ENCODE measurements at places on chromosomes 7 and 10.

DNA sequence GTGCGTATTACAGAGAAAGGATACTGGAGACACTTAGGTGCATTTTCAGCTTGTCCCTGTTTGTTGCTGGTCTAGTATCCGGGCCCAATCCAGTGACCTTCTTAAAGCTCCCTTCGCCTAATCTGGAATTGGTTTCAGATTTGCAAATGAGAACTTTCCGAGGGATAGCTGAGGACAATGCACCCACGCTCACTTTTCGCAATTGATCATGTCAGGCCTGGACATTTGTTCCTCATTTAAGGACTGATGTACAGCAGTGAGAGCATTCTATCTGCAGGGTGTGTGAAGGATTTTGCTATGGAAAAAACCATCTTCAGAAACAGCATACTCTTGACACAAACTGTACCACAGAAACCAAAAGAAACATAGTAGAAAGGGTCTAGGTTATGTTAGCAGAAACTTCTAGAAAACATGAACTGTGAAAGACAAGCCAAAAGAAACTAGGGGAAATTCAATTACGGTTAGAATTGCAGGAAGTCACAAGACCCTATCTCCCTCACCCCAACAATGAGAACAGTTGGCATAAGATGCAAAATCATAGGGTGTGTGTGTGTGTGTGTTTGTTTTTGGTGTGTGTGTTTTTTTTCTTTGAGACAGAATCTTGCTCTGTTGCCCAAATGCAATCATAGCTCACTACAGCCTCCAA, 331.1 kb downstream of the CALN1 start:
- no peak for DNase-seq

GRCh38 chr10:79128923-79129305, 60.1 kb downstream of the ZMIZ1 start:
- DNase-seq, result peak; percentile 39

DNA sequence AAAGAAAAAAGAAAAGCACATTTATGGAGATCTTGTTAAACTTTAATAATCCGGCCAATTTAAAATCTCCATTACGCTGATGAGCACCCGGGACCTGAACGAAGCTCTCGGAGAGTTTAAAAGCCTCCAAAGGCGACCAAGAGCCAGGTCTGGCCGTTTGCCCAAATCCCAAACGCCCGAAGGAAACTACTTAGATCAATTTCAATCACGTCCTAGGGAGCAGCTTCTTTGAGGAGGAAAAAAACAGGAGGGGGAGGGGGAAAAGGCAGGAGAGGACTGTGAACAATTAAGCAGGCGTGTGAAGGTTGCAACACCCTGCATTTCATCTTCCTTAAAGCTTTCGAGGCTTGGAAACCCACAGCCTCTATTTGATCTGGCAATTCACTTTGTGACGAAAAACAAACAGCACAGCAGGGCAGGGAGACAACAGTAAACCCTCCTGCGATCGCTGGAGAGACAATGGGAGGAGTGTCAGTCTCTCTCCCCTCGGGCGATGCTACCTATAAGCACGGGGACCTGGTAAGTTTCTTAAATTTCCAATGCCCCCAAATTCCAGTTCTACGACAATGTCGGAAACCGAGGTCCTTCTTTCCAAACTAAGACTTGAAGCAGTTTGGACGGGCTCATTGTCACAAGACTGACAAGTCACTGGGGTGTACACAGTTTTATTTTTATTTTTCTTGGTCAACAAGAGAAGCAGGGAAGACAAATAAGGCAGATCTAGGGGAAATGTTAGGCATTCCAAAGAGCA, 1.2 kb downstream of the KLF6 start:
- DNase-seq, result peak; percentile 96

- no peak for DNase-seq
Observed at GRCh38 chr7:23938215-23938614, 228.2 kb downstream of the STK31 start.

- no peak for DNase-seq
Observed at GRCh38 chr10:132562177-132562915, 24.8 kb downstream of the INPP5A start.

DNA sequence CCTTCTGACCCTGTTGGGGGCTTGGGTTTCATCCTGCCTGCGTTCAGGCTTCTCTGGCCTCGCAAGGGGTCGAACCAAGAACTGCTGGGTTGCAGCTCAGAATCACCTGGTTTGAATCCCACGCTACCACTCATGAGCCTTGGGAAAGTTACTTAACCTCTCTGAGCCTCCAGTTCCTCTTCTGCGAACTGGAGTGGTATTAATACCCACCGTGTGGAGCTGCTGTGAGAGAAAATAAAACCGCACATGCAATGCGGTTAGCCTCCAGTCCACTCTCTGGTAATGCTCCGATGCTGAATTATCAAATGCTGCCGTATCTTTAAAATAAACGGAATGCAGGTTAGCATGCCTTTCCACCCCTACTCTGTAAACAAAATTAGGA, 171.9 kb downstream of the ARHGAP12 start:
- DNase-seq, result no peak

DNA sequence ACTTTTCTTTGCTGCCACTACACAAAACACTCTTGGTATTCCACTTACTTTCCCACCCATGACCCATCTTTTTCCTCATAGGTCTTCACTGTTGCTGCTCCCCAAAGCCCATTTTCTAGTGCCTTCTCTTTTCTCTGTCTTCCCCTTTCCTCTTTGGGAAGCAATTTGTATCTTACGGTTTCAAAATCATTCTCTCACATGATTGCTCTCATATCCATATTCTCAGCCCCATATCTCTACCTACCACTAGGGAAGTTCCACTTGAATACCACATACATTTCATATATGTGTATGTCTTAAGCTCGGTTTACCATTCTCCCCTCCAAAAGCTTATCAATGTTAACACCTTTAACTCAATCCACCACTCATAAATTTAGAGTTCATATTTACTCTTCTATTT, 3.2 kb upstream of the UBE2D1 start:
- no peak for DNase-seq

DNA sequence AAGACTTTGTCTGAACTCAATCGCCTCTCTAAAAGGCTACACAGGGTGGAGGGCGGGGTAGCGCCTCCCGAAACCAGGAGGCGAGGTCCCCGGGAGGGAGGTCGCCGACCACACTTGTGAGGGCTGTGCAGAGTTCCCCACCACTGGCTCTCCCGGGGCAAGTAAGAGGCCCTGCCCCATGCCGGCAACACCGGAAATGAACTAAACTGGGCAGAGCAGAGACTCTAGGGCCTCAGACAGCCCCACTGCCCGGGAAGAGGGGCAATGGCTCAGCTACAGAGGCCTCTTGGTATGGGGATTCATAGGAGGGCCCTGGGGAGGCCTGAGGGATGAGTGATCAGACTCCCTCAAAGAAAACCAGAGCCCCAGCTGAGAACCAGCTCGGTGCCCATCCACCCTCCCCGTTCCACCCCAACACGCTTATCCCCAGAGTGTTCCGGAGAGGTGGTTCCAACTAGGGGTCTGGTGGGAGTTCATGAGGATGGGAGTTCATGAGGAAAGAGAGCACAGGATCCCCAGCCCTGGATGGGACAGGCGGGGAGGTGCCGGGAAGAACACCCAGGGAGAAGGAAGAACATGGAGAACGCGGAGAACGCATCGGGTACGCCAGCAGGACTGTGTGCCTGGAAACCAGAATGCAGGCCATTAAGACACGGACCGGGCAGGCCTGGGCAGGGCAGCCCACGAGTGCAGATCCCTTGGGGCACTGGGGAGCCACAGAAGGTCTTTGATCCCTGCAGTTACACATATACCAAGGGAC, 89.4 kb upstream of the MYL10 start:
- DNase-seq, result no peak

DNA sequence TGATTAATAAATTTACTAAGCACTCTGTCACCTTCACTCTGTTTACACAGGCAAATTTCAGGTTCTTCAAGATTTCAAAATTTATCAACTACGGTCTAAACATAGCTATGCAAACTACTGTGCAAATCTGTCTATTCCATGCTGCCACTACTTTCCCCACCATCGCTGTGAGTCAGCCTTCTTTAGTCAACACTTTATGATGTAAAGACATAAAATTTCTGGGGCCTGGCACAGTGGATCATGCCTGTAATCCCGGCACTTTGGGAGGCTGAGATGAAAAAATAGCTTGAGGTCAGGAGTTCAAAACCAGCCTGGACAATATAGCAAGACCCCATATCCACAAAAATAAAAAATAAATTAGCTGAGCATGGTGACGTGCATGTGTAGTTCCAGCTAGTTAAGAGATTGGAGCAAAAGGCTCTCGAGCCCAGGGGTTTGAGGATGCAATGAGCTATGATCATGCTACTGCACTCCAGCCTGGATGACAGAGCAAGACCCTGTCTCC, 42.6 kb downstream of the CNOT4 start:
- no peak for DNase-seq

DNA sequence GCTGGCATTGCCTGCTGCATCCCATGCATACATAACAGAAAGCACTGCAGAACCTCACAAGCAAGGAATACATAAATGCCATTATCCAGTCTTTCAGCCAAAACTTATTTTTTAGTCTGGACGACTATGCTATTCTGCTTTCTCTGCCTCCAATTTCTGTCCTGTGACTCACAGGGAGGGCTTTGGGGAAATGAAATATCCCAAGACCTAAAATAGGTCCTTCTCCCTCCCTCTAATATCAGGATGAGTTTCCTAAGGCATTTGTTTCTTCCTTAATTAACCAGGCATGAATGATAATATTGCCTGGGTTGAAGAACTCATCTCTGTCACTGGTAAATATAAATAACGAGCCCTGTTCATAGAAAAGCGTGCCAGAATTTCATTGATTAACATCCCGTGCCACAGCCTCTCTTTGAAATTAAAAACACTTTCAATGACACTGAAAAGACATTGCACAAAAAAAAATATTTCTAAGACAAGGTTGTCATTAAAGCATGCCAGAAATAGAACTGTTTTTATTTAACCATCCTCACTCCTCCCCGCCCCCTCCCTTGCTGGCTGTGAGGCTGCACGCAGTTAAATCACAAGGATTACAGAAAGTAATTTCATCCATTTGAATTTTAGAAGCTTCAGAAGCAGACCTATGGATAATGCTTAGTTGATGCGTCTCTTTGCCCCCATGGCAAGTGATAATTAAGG, 103.0 kb upstream of the ANKRD1 start:
- no peak for DNase-seq

GRCh38 chr7:106006906-106007305, 43.8 kb downstream of the CDHR3 start:
- no peak for DNase-seq

- DNase-seq, result peak; percentile 14
Observed at GRCh38 chr7:135645296-135645904, 16.9 kb upstream of the STMP1 start.

GRCh38 chr10:3529691-3530090, 255.3 kb downstream of the KLF6 start:
- DNase-seq, result no peak

GRCh38 chr10:6296828-6297251, 94.1 kb downstream of the PFKFB3 start:
- no peak for DNase-seq

DNA sequence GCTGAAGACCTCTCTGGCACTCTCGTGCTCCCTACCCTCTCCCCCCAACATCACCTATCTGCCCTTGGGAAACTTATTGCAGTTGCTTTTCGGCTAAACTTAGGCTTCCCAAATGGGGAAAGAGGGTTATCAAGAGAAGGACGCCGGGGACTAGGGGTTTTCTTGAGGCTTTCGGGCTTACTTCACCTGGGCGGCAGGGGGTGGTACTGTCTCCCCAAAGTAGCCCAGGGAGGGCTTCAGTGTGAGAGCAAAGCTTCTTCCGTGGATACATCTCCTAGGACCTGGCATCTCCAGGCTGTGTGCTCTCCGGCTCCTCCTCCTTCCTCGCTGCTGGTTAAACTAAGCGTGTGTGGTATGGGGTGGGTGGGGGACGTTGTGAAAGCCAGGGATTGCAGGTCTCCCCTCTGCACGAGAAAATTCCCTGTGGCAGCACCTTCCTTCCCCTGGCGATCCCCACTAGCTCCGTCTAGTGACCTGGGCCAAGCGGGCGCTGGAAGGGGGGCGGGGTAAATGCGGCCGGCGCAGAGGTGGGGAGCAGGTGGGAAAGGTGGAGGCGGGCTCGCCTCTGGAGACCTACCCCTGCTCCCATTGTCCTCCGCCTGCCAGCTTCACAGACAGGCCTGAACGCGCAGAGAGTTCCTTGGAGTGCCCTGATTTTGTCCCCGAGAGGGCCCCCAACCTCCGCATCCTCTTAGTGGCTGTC, 1.1 kb downstream of the PLXDC2 start:
- DNase-seq, result no peak

DNA sequence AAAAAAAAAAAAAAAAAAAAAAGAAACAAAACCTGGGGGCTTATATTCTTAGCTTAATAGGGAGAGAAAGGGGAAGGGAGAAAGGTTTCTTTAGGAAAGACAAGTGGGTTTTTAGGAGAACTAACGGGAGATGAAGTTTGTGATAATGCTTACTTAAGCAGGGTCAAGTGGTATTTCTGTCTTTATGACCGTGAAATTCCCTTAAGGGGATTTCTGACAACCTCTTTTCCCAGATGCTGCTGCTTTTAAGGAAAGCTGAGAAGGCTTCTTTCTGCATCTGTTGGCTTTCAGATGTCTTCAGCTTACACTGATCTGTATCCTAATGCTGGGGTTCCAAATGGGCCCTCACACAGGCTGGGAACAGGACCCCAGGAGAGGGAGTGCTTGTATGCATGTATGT, 42.6 kb downstream of the ADAMTS14 start:
- no peak for DNase-seq

- no peak for DNase-seq
Observed at GRCh38 chr10:36383349-36383748, 741.3 kb upstream of the FZD8 start.

DNA sequence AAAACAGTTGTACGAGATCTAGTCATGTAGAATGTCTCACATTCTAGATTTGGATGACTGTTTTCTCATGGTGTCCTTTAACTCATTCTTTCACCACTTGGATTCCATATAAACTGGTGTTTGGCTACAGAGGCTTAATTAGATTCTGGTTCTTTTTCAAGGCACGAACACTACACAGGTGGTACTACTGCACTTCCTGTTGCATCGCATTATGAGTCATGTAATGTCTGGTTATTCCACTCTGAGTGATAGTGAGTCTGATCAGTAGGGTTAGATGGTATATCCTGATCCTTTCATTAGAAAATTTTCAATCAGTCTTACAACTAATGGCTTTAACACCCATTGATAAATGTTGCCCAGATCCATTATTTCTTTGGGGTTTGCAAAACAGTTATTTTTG, 11.2 kb upstream of the AKAP9 start:
- DNase-seq, result no peak

- DNase-seq, result no peak
Observed at GRCh38 chr10:819326-819725, 112.2 kb downstream of the LARP4B start.
